ENCODE measurements at places on chromosomes 12 and 14.

DNA sequence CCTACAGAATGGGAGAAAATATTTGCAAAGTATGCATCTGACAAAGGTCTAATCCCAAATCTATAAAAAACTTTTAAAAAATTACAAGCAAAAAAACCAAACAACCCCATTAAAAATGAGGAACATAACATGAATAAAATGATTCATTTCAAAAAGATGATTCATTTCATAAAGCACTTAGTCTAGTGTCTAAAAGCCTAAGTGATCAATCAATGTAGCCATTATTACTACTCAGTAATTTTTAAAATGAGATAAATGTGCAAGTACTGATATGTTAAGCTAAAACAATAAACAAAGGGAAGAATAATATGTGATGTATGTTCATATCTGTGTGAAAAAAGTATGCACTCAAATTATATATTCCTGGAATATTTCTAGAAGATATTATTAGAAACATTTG lies 119.1 kb upstream of the GARIN6 start:
- DNase-seq, result no peak

- DNase-seq, result no peak
Observed at GRCh38 chr12:26514364-26514763, 318.6 kb downstream of the ITPR2 start.

GRCh38 chr12:4705824-4706223 lies 14.4 kb upstream of the GALNT8 start:
- DNase-seq, result no peak

GRCh38 chr12:90794212-90794611 lies 160.8 kb downstream of the CCER1 start:
- no peak for DNase-seq

GRCh38 chr12:118370601-118371000 lies 2.1 kb downstream of the TAOK3 start:
- no peak for DNase-seq

GRCh38 chr14:99854831-99855230 lies 61.6 kb downstream of the EML1 start:
- DNase-seq, result no peak

GRCh38 chr14:73715707-73716106 lies 1.5 kb upstream of the PNMA1 start:
- no peak for DNase-seq

- no peak for DNase-seq
Observed at GRCh38 chr12:26790645-26790994, 42.4 kb downstream of the ITPR2 start.

GRCh38 chr12:3838076-3838475 lies 35.1 kb downstream of the PARP11 start:
- no peak for DNase-seq

DNA sequence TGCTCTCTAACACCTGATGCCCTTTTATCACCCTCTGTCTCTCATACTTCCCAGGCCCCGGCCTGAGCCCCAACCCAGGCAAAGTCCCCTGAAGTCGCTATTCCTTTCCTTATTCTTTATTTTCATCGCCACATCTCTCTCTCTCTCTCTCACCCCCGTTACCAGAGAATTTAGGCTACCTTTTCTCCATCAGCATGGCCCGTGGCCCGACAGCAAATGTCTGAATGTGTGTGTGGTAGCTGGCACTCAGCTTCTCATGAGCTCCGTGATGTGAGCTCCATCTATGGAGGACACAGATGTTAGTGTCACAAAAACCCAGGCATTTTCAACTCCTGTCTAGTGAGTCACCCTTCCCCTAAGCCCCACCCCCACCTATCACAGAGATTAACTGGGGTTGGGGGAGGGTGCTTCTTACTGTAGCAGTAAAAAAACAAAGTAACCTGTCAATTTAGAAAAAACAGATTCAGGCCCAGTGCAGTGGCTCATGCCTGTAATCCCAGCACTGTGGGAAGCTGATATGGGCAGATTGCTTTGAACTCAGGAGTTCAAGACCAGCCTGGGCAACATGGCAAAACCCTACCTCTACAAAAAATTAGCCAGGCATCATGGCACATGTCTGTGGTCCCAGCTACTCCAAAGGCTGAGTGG lies 53.8 kb downstream of the VCPKMT start:
- DNase-seq, result peak; percentile 73

DNA sequence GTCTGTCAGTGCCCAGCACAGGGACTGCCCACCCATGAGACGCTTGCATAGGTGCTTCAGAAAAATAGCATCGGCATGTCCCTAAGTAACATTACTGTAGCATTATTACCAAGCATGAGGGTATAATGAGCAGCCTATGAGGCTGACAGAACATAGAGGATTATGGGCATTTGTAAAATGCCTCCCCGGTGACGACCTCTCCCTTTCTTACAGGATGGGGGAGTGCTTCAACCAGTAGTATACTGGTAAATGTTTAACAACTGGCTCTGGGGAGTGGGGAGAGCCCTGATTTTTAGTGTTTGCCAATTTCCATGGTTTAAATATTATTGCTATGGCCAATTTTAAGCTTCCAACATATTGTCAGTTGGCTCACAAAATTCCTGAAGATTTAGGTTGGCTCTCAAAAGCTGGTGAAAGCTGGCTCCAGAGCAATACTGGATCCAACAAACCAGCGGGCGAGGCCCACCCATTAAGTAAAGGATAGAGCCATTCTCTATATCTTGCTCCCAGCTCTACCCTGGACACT lies 104.5 kb downstream of the ETNK1 start:
- no peak for DNase-seq

- DNase-seq, result no peak
Observed at GRCh38 chr12:10052193-10052913, 21.9 kb downstream of the CLEC9A start.

GRCh38 chr14:25215607-25216006 lies 165.7 kb upstream of the STXBP6 start:
- no peak for DNase-seq

DNA sequence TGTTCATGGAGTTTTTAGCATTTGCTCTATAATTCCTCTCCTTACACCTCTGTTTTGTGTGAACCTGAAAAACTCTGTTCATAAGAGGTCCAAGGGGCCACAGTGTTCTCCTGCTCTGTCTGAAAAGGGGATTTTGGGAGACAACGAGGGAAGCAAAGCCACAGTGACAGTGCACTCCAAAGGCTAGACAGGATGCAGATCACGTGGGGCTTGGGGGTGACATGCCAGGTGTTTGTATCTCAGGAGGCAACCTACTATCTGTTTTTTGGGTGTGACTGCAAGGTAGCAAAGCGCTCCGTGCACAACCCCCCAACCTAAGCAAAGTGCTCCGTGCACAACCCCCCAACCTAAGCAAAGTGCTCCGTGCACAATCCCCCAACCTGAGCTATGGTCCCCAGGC lies 5.1 kb upstream of the CHD4 start:
- no peak for DNase-seq

DNA sequence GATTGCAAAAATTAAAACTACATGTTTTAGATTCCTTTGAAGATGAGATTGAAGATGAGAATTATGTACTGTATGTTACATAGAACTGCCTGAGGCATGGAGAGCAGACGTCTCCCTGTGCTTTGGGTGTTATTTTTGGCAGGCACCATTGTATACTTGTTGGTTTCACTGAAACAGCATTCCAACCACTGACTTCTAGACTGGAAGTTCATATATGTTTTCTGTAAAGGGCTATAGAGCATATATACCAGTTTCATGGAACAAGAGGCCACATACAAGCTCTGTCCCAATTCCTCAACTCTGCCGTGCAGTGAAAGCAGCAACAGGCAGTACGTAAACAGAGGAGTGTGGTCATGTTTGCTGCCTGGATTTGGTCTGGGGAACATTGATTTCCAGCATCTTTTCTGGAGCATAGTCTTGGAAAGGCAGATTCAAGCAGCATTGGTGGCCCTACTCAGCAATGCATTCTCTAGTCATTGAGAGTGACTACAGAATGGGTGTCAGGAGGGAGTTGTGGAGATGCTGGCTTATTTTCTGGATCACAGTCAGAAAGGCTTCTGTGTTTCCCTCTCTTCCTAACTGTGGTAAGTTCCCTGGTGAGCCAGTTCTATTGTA lies 57.6 kb upstream of the CNTN1 start:
- no peak for DNase-seq

DNA sequence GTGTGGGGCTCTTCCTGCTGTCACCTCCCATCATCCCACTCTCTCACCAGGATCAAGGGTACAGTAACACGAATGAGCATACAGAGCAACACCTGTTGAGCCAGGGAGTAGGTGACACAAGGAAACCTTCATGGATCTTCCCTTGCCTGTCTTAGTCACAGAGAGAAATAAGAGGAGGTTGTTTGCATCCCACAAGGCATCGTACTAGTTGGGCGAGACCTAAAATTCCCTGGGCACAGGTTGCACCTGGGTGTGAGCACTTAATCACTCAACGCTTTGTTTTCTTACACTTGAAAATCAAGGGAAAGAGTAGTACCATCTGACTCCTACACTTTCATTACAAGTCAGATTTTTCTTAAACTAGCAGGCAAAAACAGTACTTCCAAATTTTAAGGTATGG lies 16.6 kb downstream of the CIPC start:
- no peak for DNase-seq

- no peak for DNase-seq
Observed at GRCh38 chr14:64411001-64411400, 22.8 kb downstream of the MTHFD1 start.

GRCh38 chr12:78386871-78387270 lies 477.7 kb upstream of the SYT1 start:
- DNase-seq, result no peak
